Stimulated activated CD8-positive, alpha-beta memory T cell treated with anti-CD3 and anti-CD28 coated beads, Interleukin-2, amount 100 ng/mL, for 48 hours (primary cell): ENCODE measurements at places on chromosomes 4 and X.

DNA sequence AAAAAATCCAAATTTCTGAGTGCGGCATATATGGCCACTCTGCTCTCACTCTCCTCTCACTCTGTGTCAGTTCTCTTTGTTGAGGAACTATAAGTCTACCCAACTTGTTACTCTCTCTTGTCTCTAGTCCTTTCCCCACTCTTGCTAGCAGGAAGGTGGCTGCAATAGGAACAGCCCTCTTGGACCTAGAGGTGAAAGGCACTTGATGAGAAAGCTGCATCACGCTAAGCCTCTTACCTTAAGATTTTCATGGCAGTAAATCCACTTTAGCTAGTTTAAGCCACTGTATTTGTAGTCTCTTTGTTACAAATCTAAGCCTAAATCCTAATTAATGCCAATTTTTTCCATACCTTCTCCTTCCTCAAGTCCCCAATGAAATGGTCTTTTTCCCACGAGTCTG lies 189.9 kb downstream of the NKX6-1 start:
- DNase-seq = no peak

GRCh38 chr4:68912807-68913206 lies 38.8 kb downstream of the UGT2A3 start:
- DNase-seq = no peak

GRCh38 chrX:7926501-7926900 lies 712 bp downstream of the PNPLA4 start:
- DNase-seq = no peak

DNA sequence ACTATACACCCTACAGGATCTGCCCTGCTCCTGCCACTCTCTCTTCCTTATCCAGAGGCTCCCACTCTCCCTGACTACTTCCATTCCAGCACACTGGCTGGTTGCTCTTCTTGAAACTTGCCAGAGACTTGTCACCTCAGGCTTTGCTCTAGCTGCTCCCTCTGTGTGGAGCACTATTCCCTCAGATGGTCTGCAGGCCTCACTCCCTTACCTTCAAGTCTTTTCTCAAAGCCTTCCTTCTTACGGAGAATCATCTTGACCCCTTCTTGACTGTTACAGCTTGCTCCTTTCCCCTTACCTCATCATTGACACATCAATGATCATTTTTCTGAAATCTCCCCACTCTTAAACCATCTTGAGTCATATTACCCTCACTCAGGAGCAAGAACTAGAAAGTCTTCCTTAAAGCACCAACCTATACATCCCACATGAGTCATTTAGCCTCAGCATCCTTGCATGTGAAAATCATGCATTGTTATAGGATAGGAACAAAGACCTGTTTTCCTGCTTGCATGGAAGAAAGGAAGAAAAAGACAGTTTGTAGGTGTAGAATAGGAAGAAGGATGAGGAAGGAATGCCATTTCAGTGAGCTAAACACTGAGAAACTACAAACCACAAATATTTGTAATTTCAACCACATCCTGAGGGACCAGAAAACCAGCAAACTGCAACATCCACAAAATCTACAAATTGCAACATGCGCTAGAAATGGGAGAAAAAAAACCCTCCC lies 55.7 kb downstream of the ANTXR2 start:
- no peak for DNase-seq

DNA sequence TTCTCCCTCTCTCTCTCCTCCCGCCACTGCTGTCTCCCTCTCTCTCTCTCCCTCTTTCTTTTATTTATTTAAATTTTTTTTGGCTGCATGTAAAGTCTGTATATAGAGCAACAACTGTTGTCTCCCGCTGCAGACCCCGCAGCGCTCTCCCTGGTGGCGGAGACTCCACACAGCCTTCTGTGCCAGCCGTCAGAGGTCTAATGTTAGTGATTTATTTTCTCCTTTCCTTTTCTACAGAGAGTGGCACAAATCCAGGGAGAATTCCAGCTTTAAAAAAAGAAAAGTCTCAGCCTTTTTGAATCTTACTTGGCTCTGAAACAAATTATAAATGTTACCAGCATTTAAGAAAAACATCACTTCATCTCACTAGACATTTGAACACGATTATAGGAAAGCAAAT lies 106.2 kb downstream of the FAM9B start:
- DNase-seq = no peak

DNA sequence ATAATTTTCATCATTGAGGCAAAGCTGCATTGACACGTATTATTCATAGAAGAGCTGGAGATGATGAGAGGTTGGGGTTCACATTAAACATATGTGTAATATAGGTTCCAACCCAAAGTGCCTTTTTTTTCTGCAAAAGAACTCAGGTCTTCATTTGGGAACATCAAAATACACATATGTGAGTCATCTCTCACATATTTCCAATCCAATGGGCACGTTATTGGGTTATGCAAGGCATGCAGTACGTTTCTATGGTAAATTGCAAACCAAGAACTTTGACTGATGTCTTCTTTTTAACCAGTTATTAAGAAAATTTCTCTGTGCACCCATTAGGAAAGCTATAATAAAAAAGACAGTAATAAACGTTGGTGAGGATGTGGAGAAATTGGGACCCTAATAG lies 150.3 kb upstream of the FAM9B start:
- no peak for DNase-seq

- no peak for DNase-seq
These were observed 243.1 kb downstream of the ANK2 start for GRCh38 chr4:113292371-113293042.

DNA sequence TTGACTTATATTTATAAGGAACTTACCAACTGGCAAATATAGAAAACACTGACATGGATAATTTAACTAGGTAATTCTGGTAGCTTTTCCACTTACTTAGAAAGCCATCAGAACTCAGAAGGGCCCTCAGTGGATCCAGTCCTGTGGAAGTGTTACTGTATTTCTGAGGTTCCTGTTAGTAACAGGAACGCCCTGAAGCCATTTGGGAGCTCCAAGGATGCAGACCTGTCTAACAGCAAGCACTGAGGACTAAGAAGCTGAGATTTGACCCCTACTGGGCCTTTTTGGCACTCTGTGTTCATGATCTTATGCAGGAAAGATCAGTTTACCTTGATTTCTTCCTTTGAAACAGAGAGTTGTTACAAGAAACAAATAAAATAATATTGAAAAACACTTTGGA lies 46.0 kb upstream of the TLL1 start:
- no peak for DNase-seq

- no peak for DNase-seq
These were observed 107.2 kb upstream of the NALF2 start for GRCh38 chrX:69396916-69397315.

- no peak for DNase-seq
These were observed 12.3 kb downstream of the MSL3 start for GRCh38 chrX:11770320-11770719.

DNA sequence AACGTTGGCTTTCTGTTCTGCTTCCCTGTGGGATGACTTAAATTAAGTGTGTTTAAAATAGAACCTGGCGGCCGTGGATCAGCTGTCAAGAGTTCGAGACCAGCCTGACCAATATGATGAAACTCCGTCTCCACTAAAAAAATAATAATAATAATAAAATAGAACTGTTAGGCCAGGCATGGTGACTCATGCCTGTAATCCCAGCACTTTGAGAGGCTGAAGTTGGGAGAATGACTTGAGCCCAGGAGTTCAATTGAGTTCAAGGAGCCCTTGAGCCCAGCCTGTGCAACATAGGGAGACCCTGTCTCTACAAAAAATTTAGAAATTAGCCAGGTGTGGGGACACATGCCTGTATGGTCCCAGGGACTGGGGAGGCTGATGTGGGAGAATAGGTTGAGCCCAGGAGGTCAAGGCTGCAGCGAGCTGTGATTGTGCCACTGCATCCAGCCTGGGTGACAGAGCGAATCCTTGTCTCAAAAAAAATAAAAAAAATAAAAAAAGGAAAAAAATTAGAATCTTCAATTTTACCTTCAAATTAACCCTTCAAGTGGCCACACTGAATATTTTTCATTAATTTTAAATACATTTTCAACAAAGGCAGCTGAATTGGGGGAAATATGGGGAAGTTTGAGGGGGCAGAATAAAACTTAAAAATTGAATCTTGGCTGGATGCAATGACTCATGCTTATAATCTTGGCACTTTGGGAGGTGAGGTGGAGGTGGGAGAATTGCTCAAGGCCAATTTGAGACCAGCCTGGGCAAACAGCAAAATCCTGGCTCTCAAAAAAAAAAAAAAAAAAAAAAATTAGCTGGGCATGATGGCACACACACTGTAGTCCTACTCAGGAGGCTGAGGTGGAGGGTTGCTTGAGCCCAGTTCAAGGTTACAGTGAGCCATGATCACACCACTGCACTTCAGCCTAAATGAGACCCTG lies 31.8 kb upstream of the HSD17B13 start:
- no peak for DNase-seq

DNA sequence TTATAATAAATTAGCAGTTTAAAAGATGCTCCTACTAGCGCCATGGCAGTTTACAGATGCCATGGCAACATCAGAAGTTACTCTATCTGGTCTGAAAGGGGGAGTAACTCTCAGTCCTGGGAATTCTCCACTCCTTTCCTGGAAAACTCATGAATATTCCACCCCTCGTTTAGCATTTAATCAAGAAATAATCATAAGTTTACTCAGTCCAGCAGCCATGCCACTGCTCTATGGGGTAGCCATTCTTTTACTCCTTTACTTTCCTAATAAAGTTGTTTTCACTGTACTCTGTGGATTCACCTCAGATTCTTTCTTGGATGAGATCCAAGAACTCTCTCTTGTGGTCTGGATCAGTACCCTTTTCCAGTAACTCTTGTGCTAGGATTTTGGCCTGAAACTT lies 52.3 kb downstream of the GUCY1B1 start:
- no peak for DNase-seq
